Spinal cord (tissue), 10 donors: ENCODE measurements at places on chromosomes 12 and 14. TPM values are rescaled to one million over a fixed set of nuclear protein-coding genes. Genes with fewer than 3 reads are reported as not detected.

KCNA5 gene
- total RNA-seq: 2.9 TPM

DNA sequence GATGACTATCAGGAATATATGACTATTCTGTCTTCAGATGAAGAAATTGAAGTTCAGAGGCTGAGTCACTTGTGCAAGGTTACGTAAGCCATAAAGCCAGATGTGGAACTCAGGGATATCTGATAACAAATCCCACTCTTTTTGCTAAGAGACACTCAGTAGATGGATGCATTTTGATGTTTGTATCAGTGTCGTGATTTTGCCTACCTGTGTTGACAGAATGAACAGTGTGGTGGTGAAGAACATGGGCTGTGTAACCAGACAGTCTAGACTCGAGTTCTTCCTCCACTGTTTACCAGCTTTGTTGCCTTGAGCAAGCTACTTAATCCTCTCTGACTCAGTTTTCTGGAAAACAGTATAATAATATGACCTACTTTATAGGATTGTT, 93.9 kb downstream of the DAAM1 start:
- no peak for DNase-seq

DNA sequence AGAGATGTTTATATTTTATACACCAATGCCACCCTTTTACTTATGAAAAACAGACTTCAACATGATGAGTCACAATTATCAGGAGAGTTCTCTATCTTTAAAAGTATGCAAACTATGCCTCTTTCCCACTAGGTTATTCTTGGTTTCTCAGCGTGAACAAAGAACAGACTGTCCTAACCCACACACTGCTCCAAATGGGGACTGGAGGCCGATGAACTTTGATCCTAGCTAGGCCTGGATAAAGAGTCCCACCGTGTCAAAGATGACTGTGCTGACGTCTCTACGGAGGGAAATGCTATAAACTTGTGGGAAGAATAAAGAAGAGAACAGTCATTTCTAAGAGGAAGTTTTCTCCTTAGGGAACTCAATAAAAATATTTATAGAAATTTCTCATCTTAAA, 160.1 kb downstream of the EPS8 start:
- DNase-seq: no peak

DNA sequence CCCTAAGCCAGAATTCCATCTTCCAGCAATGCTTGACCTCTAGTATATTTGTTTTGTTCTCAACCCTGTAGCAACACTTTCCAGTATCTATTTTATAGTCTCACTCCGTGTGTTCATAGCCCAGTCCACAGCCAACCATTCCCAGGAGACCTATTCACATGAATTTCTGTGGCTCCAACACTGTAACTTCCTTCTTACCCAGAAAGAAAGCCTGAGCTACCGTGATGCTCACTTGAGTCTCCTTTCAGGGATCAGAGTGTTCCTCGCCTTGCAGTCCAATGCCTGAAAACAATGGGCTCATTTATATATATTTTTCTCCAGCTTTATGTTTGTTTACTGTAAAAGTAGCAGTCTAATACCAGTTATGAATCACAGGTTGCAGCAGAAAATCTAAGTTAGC, 645.0 kb upstream of the NOVA1 start:
- DNase-seq: no peak

C12orf54 gene
- 0.50 TPM for total RNA-seq

- DNase-seq: no peak
Observed at GRCh38 chr12:30818562-30818961, 63.8 kb upstream of the CAPRIN2 start.
